ENCODE measurements at places on chromosomes 13 and 19.
A peak's percentile ranks its signal among the peaks of the same experiment; 100 is the strongest.

DNA sequence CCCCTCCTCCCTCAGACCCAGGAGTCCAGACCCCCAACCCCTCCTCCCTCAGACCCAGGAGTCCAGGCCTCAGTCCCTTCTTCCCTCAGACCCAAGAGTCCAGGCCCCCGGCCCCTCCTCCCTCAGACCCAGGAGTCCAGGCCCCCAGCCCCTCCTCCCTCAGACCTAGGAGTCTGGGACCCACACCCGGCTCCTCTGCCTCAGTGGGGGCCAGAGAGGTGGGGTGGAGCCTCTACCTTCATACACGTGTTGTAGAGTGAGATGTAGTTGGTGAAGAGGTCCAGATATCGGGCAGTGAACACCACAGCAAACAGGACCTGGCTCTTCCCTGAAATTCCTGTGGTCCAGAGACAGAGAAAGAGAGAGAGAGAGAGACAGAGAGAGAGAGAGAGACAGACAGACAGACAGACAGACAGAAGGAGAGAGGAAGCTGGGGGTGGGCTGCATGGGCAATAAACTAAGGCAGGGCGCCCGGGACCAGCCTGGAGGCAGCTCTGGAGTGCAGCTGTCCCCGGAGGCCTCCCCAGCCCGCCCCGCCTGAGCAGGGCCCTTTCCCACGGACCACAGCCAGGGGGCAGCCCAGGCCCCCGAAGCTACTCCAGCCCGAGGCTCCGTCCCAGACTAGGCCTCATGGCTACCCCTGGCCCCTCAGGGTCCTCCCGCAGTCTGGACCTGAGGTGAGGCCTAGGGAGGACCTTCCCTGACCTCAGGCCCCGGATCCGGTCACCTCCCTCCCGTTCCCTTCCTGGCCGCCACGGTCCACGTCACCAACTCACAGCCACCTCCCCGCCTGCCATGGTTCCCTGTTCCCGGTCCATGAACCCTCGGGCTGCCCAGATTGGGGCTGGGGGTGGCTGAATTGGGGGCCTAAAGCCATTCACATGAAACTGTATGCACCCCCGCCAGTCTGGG is 907 bp downstream of the KDELR1 start:
- DNase-seq: no peak

DNA sequence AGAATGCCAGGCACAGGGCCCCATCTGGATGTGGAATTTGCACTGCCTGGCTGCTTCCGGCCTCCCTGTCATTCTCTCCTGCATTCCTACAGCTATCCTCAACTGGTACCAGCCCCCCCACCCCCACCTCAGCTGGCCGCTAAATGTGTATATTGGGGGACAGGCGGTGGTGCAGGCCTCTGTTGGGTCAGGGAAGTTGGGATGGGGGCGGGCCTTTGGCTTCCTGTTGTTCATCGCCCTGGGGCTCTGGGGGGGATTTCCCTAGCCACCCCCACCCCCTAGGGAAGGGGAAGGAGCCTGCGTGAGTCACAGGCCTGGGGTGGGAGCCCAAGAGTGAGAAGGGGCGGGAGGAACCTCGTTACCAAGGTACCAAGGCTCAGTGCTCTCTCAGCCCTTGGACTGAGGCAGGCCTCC is 10.6 kb downstream of the POU2F2 start:
- no peak for DNase-seq

- peak; percentile 7 for DNase-seq
Observed at GRCh38 chr19:56080669-56081401, 40.3 kb downstream of the ZNF787 start.

GRCh38 chr19:8028951-8029491 is 23.5 kb upstream of the CCL25 start:
- no peak for DNase-seq

GRCh38 chr13:84366506-84366905 is 484.2 kb upstream of the SLITRK1 start:
- no peak for DNase-seq

- no peak for DNase-seq
Observed at GRCh38 chr19:30444686-30445232, 72.6 kb downstream of the ZNF536 start.

DNA sequence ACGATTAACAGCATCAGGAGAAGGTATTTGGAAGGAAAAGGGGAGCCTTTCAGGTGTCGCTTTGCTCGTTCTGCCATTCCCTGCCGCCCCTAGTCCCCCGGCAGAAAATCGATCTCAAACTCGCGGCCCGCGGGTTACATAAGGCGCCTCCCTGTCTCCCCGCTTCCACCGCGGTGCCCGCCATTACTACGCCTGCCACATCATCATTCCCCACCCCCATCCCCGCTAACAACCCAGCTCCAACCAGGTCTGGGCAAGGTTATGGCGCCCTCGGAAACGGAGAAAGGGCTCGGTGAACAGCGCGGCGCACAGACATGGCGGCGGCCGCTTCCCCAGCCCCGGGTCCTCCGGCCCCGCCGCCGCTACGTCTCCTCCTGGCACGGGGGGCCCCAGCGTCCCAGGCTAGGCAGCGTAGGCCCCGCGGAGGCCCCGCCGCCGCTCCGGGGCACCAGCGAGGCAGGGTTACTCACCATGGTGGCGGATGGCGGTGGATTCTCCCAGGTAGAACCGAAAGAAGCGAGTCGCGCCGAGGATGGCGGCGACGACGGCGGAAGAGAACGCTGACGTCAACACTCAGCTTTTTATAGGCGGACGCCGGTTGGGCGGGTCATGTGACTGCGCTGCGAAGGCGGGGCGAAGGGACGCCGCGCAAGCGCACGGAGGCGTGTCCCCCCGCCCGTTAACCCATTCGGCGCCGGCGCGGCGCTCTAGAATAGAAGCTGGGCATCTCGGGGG is at the start of gene EEF2:
EEF2 (minus strand) TSS at position 556 of the 735 bp plus-strand sequence; CDS start at position 473, 83 bp downstream.
- DNase-seq: peak; percentile 93

DNA sequence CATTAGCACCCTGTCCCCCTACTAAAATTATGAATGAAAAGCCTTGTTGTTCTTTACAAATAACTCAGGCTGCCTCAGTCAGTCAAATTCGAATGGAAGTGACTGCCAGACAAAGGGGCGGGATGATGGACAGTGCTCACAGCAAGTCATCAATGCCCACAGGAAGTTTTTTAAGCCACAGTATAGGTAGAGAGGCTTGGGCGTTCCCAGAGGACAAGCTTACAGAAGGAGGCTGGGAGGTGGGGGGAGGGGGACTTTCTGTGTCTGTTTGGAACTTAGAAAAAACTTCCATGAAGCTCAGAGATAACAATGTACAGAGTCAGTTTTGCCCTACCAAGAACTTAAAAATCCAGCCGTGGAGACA is 18.5 kb upstream of the SPRY2 start:
- DNase-seq: no peak

DNA sequence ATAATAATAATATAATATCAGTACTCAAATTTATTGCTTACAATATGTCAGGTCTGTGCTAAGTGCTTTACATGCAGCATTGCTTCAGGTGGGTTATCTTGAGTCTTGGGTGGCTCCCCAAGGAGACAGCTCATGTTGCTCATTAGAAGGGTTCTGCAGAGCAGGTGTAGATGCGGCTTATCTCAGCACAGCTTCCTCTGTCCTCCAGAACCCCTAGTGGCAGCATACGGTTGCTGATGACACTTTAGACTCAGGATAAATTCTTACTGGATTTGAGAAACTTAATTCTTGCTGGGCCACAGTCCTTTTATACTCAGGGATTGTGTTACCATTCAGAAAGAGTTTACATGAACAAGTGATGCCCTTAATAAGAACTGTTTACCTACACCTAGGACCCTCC is 8.9 kb downstream of the COG3 start:
- DNase-seq: no peak

- DNase-seq: no peak
Observed at GRCh38 chr19:12784871-12785430, 6.3 kb upstream of the JUNB start.

DNA sequence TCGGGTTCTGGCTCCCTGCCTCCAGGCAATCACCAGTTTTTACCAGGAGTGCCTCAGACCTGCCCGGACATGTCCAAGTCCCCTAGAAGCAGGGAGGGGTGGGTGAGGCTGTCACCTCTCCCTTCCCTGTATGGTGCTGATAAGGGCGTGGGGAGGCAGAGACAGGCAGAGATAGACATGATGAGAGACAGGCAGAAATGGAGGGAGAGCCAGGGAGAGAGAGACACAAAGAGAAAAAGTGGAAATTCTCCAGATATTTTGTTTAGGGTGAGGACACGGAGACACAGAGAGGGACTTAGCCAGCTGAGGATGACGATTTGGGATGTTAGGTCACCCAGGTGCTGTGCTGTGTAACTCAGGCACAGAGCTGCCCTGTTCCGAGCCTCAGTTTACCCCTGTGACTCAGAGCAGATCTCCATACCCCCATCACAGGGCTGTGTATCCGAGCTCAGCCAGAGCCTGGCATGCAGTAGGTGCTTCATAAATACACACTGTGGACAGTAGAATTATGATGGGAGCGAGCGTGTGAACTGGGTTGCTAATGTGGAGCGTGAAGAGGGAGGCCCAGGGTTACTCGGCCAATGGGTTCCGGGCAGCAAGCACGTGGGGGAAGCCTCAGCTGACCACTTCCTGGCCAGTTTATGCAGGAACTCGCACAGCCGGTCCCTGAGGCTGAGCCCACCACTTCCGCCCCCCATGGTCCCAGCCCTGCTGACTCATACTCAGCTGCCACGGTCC is 11.9 kb upstream of the GDF15 start:
- no peak for DNase-seq

GRCh38 chr13:99982731-99983498 is 1.3 kb downstream of the ZIC2 start:
- DNase-seq: no peak

DNA sequence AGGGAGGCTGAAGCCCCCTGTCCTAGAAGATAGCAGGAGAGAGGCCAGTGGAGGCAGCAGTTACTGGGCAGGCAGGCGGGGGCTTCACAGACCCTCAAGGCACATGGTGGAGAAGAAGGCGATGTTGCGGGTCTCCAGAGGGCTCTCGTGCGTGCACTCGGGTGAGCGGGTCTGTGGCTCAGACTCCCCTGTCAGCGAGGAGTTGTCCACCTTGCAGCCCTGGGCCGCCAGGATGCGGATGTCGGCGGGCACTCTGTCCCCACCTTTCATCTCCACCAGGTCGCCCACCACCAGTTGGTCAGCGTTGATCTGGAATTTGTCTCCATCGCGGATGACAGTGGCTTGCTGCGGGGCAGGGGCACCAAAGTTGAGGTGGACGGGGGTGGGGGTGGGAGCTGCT is 3.2 kb downstream of the ATP4A start:
- no peak for DNase-seq

DNA sequence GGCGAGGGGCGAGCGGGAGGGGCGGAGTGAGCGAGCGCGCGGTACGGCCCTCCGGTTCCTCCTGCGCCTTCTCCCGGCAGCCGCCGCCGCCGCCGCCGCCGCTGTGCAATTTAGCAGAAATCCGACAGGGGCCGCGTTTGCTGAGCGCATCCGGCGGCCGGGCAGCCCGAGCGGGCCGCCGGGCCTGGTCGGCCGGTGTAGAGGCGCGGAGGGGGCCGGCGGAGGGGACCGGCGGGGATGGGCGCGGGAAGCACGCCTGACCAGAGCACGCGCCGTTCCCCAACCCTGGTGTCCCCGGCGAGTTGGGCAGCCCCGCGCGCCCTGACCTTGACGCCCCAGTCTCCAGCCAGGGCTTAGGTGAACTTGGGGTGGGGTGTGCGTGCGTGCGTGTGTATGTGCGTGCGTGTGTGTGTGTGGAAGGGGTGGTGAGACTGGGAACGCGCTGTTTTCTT is 144.5 kb upstream of the ZNF536 start:
- no peak for DNase-seq

DNA sequence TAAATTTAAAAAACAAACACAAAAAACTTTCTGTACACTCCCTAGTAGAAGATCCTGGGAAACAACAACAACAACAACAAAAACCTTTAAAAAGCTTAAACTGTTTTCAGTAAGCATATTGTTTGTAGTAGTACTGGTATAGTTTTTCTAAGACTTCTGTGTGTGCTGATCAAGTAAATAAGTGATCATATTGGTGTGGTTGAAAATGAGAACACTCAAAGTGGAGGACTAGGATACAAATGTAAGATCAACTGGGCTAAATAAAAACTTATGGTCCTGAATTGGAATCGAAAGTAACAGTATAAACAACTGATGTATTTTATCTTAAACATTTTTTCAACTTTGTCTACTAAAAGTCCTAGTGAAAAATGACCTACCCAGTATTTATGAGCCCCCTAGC is 135.5 kb downstream of the FOXO1 start:
- no peak for DNase-seq

GRCh38 chr13:28743499-28744083 is 24.8 kb upstream of the SLC46A3 start:
- no peak for DNase-seq

DNA sequence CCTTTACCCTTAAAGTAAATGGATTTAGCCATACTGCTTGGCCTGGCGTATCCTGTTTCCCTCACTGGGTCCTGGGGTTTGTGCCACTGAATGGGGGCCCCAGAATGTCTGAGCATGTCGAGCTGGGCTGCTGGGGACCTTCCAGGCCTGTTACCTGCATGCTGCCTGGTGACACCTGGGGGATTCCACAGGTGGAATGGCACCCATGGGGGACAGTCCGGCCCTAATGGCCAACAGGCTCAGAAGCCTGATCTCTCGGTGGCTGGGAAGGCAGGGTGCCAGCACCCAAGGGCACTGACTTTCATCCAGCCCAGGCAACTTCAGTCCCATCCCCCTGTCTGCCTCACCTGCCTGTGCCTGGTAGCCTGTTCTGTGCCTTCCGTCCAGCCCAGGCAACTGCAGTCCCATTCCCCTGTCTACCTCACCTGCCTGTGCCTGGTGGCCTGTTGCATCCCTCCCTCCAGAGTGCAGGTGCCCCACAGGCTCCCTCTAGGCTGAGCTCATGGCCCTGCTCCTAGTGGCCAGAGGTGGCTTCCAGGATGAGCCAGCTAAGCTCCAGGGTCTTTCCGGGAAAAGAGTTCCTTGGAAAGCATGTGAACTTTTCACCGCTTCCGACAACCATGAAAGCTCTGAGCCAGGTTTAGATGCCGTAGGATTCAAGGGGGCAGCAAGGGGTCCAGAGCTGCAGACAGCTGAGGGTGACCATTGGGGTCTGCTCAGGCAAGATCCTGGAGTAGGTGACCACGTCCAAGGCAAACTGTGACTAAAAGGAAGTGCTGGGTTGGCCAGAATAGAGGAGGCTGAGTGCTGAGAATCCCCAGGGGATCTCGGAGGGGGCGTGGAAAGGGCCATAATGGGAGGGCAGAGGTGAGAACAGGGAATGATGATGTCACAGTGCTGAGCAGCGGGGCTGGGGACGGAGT is 30.3 kb upstream of the ZNF492 start:
- no peak for DNase-seq

DNA sequence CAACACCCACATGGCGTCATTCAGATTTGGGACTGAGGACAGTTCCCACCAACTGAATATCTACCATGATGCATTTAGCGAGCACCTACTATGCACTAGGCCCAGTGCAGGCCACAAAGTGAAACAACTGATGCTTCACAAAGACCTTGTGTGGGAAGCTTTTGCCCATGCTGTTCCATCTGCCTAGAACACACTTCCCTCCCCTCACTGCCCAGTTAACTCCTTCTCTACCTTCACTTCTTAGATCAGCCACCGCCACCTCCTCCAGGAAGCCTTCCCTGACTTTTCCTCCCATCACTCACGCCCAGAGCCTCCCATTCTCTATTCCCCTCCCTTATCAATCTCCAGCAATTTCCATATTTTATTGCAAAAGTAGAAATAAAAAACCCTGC is 25.7 kb downstream of the PTPRS start:
- DNase-seq: no peak

GRCh38 chr19:5170329-5170745 is 170.3 kb downstream of the PTPRS start:
- no peak for DNase-seq

Data from NCI-H1092 (cell line).